Thyroid gland (tissue), 4 donors: ENCODE measurements at places on chromosomes 16 and 17. TPM values are rescaled to one million over a fixed set of nuclear protein-coding genes. Genes with fewer than 3 reads are reported as not detected.

Gene NTHL1
- 38.7 TPM for total RNA-seq

DNA sequence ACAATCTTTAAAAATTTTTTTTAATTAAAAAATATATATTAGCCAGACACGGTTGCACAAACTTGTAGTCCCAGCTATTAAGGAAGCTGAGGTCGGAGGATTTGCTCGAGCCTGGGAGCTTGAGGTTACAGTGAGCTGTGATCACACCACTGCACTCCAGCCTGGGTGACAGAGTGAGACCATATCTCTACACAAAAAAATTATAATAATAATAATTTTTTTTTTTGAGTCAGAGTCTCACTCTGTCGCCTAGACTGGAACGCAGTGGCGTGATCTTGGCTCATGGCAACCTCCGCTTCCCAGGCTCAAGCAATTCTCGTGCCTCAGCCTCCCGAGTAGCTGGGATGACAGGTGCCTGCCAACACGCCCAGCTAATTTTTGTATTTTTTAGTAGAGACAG is 23.8 kb downstream of the LITAF start:
- H3K27me3 ChIP-seq: no peaks in the 10 kb centered on the region
- no peak overlapping the region for H3K4me3 ChIP-seq
- no peak for DNase-seq

- H3K4me3 ChIP-seq: no peak overlapping the region
- H3K36me3 ChIP-seq: no peaks in the 10 kb centered on the region
- no peak overlapping the region for H3K27ac ChIP-seq
- no peaks in the 10 kb centered on the region for H3K4me1 ChIP-seq
- H3K27me3 ChIP-seq: no peaks in the 10 kb centered on the region
- no peak for DNase-seq
Observed at GRCh38 chr16:82716361-82716855, 89.6 kb downstream of the CDH13 start.

Gene CES2
- 69.4 TPM for total RNA-seq

DNA sequence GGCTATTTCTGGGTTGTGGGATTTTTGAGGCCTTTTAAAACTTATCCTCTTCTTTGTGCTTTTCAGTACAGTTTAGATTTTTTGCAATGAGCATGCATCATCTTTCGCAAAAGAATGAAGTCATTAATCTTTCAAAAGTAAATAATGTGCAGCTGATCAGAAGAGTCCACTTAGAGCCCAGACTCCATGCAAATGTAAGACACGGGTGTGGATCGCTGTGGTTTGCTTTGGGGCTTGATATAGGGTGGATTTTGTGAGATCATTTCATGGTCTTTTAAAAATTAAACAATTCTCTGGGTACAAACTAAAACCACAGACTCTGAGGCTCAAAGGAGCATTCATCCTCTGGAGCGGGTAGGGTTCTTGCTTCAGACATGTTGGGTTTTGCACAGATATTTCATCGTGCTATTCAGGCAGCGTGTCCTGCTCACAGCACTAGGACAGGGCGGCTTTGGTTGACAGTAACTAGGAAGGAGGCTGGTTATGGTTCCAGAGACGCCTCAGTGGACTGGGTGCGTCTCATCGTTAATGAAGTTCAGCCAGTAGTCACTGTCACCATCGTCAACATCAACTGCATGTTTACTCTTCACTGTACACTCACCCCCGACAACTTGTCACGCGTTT is 129.4 kb upstream of the PLCG2 start:
- no peak overlapping the region for H3K4me3 ChIP-seq
- peaks cover 4% of the 10 kb centered on the region for H3K4me1 ChIP-seq
- H3K27me3 ChIP-seq: no peaks in the 10 kb centered on the region
- peaks cover 9% of the 10 kb centered on the region for H3K36me3 ChIP-seq

DNA sequence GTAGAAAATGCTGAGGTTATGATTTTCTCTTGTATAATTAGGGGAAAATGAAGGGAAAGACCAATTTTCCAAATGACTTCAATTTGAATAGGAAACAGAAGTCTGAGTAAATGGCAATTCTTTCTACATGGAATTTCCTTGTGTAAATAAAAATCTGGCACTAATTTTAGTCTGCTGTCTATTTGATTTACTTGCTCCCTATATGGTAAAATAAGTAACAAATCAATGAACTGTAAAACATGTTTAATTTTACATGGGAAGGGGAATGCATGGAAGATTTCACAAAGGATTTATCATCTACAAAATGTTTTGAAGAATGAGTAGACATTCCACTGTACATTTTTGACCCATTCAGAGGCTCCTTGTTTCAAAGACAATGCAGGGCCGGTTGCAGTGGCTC is 811.6 kb upstream of the GOT2 start:
- H3K4me3 ChIP-seq: no peak overlapping the region
- no peak overlapping the region for H3K27ac ChIP-seq
- no peak for DNase-seq
- no peaks in the 10 kb centered on the region for H3K27me3 ChIP-seq
- H3K4me1 ChIP-seq: no peaks in the 10 kb centered on the region

- peaks cover 49% of the 10 kb centered on the region for H3K4me1 ChIP-seq
- no peaks in the 10 kb centered on the region for H3K36me3 ChIP-seq
- H3K4me3 ChIP-seq: no peak overlapping the region
- no peak overlapping the region for H3K27ac ChIP-seq
Observed at GRCh38 chr16:81546781-81547180, 102.2 kb downstream of the CMIP start.

- no peak overlapping the region for H3K27ac ChIP-seq
- no peaks in the 10 kb centered on the region for H3K36me3 ChIP-seq
- H3K4me1 ChIP-seq: peaks cover 16% of the 10 kb centered on the region
Observed at GRCh38 chr16:1430214-1430758, 592 bp upstream of the PERCC1 start.

Gene KRTAP4-12
- not detected for total RNA-seq

- H3K4me1 ChIP-seq: no peaks in the 10 kb centered on the region
- H3K36me3 ChIP-seq: peaks cover 4% of the 10 kb centered on the region
- H3K4me3 ChIP-seq: no peak overlapping the region
- H3K27ac ChIP-seq: no peak overlapping the region
Observed at GRCh38 chr17:80751070-80751945, 206.7 kb downstream of the RPTOR start.

DNA sequence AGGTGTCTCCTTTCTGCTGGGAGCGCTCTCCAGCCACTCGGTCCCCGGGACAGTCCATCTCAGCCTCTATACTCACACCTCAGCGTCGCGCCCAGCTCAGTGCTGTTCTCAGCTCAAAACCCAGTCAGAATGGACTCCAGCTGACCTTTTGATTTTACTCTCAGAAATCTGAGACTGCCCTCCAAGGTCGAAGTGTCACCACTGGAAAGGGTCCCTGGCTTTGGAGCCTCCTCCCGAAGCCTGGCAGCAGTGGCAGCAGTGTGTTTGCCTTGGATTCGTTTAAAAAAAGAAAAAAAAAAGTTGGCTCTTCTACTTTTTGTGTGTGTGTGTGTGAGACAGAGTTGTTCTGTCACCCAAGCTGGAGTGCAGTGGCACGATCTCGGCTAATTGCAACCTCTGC is 10.4 kb downstream of the KLHL36 start:
- no peaks in the 10 kb centered on the region for H3K4me1 ChIP-seq
- no peaks in the 10 kb centered on the region for H3K27me3 ChIP-seq
- H3K36me3 ChIP-seq: peaks cover 64% of the 10 kb centered on the region
- no peak overlapping the region for H3K4me3 ChIP-seq

DNA sequence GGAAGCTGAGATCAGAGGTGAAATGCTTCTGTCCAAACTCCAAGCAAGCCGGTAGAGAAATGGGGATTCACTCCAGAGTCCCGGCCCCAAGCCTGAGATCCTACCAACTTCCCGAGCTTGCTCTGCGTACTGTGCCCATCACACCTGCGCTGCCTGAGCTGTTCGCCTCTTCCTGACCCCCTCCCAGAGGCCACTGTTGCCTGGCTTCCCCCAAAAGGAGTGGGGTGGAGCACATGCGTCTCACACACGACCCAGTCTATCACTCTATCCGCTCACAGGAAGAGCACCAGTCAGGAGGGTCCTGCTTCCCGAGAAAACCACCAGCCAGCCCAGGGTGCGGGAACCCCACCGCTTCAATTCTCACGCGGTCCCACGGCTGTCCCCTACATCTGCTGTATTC is 13.5 kb upstream of the C16orf95 start:
- no peaks in the 10 kb centered on the region for H3K27me3 ChIP-seq
- H3K27ac ChIP-seq: no peak overlapping the region
- no peak for DNase-seq
